ENCODE measurements at places on chromosomes 1 and 21.

DNA sequence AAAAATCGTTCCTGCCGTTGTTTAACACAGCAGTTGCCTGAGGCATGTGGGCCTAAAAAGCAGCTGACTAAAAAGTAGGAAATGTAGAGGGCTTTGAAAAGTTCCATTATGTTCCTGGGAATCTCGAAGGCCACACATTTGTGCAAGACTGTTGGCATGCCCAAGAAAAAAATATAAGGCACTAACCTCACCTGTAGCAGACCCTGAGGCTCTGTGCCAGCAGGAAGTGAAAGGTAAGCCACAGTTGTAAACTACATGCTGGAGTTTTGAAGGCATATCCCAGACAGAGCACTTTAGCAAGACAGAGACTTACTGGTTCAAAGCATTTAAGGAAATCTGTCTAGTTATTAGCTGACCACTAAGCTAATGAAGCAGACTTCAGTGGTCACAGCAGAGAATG lies 52.7 kb downstream of the TRMT1L start:
- DNase-seq = no peak

DNA sequence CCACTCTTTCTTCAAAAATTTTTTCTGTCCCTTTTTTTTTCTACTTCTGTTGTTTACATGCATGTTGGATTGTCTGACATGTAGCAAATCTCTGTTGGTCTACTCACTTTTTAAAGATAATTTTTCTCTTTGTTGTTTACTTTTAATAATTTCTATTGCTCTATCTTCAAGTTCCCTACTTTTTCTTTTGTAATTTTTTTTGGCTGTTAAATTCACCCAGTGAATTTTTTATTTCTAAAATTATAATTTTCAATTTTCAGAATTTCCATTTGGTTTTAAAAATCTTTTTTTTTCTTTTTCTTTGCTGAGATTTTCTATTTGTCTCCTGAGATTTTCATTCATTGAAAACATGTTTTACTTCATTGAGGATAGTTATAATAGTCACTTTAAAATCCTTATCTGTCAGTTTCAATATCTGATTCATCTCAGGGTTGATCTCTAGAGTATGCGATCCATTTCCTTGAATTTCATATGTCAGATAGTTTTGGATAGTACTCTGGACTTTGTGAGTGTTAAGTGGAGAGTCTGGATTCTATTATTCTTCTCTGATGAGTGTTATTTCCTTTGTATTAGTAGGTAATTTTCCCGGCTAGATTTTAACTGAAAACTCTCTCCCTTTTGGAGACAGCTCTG lies 1.6 kb upstream of the TSEN15 start:
- no peak for DNase-seq

- DNase-seq = no peak
Observed at GRCh38 chr1:118984086-118984721, 3.9 kb downstream of the TBX15 start.

DNA sequence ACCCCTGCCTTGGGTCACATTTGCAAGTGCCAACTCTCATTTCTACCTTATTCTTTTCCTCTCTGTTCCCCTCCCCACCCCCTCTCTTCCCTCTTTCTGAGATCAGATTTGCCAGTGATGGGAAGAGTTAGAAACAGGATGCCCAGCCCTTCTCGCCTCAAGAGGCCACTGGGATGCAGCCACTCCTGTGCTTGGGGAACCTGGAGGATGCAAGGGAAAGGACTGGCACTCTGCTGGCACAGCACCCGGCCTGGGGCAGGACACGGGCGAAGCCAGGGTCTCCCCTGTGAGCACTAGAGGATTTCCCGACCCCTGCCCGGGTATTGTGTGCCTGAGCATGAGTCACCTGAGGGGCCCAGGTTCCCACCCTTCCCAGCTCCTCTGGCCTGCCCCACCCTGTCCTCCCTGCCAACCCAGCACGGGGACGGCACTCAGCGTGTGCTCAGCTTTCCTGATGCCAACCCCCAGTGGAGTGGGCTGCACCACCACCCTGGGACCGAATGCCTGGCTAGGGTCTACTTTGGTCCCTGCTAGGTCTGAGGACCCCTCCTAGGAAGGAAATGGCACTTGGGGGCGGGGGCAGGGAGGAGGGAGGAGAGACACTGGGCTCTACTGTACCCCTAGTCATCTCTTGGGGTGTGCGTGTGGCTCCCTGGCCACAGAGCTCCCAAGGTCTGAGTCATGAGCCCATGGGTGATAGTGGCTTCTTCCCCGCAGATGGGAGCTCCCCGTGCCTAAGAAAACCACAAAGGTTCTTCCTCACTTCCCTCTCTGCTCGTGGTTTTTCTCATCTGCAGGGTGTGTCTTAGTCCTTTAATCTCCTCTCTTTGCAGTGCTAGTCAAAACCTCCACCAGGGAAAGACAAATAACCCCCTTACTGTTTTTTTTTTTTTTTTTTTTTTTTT lies 12.4 kb downstream of the LMNA start:
- peak; percentile 63 for DNase-seq

Data from stimulated activated CD8-positive, alpha-beta memory T cell treated with anti-CD3 and anti-CD28 coated beads, Interleukin-4, amount 100 ng/mL, for 1 hour (primary cell).